ENCODE measurements at places on chromosomes 12 and 14.

DNA sequence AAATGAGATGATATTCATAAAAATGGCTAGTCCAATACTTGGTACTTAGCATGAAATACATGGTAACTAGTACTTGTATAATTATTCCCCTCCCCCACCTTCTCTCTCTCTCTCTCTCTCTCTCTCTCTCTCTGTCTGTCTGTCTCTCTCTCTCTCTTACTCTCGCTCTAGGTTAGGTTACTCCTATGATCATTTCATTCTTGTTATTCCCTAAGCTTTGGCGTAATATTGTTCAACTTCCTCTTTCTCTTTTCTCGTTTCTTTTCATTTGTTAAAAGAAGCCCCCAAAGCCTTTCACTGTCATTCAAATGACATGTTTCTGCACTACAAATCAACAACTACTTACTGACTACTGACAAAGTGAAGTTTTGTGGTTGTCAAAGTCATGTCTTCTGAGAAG lies 89.8 kb downstream of the GRIP1 start:
- no peak for DNase-seq

GRCh38 chr12:122394626-122395194 lies 27.8 kb downstream of the CLIP1 start:
- no peak for DNase-seq

DNA sequence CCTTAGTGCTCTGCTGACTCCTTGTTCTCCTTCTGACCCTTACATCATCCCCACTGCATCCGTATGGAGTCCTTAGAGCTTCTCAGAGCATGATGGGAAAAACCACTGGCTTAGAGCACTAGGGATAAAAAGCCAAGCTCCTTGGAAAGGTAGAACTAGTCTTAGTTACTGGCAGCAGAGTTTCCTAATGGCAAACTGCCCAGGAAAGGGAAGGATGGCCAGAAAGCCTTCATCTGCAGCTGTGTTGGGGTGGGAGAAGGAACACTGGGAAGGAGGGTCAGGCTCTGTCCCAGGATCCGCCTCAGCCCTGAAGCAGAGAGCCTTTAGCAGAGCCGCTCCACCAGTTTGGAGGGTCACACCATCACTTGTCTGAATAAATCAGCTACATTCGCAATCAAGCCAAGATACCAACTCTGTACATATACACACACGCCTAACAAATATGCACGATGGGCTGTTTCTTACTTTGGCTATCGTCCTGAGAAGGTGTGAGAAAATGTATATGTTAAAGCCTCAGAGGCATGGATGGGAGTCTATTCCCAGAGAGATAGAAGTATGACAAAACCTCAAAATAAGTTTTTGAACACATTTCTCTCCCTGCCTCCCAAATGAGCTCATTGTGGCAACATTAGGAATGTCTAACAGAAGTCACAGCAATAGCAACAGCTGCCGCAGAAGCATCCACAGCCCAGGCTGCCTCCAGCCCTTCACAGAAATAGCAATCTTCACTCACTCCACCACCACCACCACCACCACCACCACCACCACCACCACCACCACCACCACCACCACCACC lies 18.6 kb upstream of the GALNT8 start:
- DNase-seq, result no peak

- DNase-seq, result no peak
Measured at GRCh38 chr12:123621101-123621500, 12.4 kb downstream of the EIF2B1 start.

DNA sequence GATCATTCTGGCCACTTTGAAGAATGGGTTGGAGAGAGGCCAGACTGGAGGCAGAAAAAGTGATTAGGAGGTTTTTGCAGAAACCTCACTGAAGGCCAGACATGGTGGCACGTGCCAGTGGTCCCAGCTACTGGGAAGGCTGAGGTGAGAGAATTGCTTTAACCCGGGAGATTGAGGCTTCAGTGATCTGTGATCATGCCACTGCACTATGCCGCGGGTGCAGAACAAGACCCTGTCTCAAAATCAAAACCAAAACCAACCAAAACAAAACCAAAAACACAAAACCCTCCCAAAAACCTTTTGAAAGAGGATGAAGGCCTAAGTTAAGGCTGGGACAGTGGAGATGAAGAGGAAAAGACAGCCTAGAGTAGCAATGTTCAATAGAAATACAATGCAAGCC lies 15.2 kb upstream of the CFAP54 start:
- no peak for DNase-seq

- no peak for DNase-seq
Measured at GRCh38 chr12:39764944-39765560, 145.4 kb upstream of the ABCD2 start.

DNA sequence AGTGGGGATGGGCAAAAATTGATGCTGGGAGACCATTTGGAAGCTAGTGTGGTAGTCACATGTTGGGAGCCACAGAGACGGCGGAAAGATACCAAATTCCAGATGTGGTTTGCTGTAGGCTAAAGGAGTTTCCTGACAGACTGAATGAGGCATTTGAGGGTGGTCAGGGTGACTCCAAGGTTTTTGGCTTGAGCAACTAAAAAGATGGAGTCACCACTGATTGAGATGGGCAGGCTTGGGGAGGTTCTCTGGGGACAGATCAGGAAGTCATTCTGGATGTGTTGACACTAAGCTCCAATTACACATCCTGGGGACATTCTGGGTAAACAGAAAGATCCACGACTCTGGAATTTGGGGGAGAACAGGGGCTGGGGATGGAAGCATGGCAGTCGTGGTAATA lies 15.5 kb upstream of the SERPINA9 start:
- no peak for DNase-seq

- no peak for DNase-seq
Measured at GRCh38 chr14:78758333-78758732, 588.2 kb downstream of the NRXN3 start.

- DNase-seq, result peak; percentile 83
Measured at GRCh38 chr12:104958001-104958804, at the start of gene SLC41A2. Gene SLC41A2 (minus strand): TSS chr12:104958290. CDS start chr12:104928527, 29,763 bp downstream.

DNA sequence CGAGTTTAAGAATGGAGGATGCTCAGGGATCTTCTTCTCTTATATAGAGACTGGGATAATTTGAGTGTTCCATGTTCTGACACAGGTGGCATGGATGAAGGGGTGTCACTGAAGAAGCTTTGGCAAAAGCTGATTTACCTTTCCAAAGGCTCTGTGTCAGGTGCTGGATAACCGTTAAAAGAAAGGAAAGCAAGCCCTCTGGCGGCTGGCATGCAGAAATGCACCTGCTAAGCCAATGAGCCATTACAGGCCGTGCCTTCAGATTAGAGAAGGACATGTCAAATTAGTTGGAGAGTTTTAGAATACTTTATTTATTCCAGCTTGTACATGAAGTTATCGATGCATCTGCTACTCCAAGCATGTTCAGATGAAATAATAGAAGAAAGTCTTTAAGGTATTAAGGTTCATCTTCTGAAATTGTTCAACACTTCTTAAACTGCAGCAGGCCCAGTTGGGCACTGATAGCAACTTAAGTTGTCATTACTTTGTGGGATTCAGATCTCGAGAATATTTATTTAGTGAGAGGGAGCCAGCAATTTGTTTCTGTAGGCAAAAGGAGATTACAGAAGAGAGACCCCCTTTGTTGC lies 678.2 kb downstream of the NRXN3 start:
- DNase-seq, result peak; percentile 4

- DNase-seq, result no peak
Measured at GRCh38 chr12:93918262-93918661, 230.1 kb upstream of the PLXNC1 start.

DNA sequence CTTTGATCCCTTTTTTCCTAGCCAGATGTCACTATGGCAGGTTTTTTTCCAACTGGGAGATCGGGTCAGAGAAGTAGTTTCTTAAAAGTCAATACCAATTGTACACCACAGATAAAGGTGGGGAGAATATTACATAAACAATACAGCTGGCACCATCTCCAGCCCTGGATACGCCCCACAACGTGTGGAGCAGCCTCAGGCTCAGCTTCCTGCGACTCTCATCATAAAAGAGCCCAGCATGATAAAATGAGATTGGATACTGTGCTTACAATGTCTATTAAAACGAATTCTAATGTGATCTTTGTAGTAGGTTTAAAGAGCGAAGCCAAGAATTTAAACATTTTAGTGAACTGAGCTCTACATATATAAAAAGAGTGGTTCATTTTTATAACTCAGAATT lies 21.5 kb downstream of the EFCAB11 start:
- no peak for DNase-seq

DNA sequence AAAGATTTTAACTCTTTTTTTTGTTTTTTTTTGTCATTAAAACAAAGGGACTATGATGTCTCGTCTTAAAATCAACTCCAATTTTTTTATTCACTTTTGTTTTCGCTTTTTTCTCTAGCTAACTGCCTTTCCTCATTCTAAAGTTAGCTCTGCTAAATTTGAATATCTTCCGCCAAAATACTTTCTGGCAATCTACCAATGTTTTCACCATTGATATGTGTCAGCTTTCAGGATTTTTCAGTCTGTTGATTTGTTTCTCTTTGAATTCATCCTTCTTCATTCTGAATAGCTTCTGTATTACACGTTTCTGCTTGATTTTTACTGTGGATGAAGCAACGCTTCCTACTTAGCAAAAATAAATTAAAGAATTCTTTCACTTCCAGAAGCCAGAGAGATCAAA lies 38.7 kb upstream of the NOVA1 start:
- DNase-seq, result no peak

- DNase-seq, result no peak
Measured at GRCh38 chr14:65339866-65340265, 72.7 kb upstream of the FUT8 start.
